ENCODE measurements at places on chromosomes 11 and 22.

GRCh38 chr22:30675436-30675835, 7.8 kb upstream of the DUSP18 start:
- DNase-seq = no peak

- no peak for DNase-seq
Measured at GRCh38 chr11:45252877-45253276, 33.3 kb downstream of the SYT13 start.

- no peak for DNase-seq
Measured at GRCh38 chr22:31244046-31244942, 32.2 kb downstream of the LIMK2 start.

DNA sequence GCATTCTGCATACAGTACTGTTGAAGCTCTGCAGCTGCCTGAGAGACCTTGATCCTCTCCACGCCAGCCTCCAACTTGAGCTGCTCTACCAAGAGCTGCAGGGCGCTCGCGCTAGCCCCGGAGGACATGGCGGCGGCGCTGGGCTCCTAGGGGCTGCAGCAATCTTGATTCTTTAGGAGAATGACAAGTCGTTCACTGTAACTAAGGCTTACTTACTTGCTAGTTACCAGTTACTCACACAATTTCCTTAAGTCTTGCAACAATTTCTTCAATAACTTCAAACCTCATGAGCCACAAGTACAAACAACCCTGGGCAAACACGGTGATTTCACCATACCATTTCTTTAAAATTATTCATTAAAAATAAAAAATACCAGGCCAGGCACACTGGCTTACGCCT, 21.9 kb downstream of the SBF2 start:
- no peak for DNase-seq

DNA sequence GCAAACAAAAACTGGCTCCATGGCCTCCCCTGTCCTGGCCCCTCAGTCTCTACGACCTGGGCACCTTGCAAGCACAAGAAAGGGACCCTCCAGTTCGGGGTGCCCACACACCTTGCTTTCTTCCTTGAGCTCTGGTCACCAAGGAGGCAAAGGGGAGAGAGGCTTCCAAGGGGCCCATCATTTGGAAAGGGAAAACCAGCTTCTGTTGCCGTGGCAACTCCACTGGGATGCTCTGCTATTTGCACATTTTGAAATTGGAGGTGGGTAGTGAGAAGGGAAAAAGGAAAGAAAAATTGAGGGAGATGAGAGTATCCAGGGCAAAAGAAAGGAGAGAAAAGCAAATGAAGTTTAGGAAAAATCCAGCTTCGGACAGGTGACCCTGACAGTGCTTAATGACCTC, 388.4 kb downstream of the SHANK2 start:
- no peak for DNase-seq

- DNase-seq = no peak
Measured at GRCh38 chr22:47789171-47789570, 1026.7 kb downstream of the TBC1D22A start.

DNA sequence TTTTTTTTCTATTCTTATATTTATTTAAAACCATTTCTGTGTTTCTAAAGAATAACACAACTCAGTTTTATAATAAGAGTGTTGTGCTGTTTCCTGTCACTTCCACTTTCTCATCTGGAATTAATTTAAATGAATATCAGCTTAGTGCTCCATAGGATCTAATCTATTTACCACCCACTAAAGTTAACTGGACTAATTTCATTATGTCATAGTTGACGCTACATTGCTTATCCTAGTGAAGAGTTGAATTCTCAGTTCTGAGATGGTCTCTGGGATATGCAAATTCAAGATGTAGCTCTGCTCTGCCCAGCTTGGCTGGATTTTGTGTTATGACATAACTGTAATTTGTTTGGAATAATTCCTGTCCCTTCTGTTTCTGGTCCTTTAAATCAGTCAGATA, 380.1 kb downstream of the METTL15 start:
- DNase-seq = no peak

- no peak for DNase-seq
Measured at GRCh38 chr11:1870721-1871466, 18.0 kb downstream of the LSP1 start.

DNA sequence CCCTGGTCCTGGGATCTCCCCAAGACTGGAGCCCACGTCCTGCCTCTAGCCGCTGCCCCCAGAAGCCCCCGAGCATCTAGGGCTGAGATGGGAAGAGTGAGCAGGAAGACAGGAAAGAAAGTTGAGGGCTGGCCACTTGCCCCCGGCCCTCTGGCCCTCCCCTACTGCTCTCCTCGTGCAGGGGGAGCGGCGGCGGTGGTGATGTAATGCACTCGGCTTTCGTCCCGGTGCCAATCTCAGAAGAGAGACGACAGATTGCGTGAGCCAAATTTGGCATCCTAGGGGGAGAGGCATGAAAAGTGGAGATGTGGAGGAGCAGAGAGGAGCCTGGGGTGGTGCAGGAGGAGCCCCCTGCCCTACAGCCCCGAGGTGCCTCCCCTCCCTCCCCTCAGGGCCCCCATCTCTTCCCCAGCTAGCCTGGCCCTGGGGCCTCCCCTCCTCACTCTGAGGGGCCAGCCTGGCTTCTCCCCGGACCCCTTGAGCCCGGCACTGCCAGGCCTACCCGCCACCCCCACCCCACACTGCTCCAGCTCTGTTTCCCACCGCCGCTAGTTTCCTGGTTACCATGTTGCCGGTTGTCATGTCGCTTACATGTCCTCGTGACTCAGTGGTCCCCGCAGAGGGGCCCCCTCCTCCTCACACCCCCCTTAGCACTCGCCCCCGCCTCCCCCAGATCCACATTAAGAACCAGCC, 2.5 kb downstream of the KCNJ4 start:
- no peak for DNase-seq

DNA sequence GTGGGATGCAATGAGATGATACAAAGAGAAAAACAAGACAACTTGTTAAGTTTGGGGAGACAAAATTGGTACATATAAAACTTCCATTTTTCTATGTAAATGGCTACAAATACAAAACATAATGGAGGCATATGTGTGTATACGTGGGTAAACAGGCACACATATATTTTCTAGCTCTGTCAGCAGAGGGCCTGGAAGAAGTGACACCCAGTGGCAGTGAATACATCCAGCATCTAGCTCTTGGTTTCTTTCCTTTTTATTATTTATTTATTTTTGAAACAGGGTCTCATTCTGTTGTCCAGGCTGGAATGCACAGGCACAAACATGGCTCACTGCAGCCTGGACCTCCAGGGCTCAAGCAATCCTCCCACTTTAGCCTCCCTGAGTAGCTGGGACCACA, 5.0 kb upstream of the RASL10A start:
- no peak for DNase-seq

DNA sequence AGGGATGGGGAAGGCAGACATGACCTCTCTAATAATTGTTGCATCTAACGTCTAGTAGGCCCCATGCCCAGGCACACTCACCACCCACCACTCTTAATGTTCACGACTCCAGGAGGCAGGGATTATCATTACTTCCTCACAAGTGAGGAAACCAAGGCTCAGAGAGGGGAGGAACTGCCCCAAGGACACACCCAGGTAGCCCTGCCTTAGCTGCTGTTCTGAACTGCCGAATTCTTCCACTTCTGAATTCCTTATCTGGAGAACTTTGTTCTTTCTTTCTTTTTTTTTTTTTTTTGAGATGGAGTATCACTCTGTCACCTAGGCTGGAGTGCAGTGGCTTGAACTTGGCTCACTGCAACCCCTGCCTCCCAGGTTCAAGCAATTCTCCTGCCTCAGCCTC, 16.7 kb downstream of the SLCO2B1 start:
- DNase-seq = no peak

GRCh38 chr11:6618117-6619003, 862 bp downstream of the TPP1 start:
- no peak for DNase-seq

DNA sequence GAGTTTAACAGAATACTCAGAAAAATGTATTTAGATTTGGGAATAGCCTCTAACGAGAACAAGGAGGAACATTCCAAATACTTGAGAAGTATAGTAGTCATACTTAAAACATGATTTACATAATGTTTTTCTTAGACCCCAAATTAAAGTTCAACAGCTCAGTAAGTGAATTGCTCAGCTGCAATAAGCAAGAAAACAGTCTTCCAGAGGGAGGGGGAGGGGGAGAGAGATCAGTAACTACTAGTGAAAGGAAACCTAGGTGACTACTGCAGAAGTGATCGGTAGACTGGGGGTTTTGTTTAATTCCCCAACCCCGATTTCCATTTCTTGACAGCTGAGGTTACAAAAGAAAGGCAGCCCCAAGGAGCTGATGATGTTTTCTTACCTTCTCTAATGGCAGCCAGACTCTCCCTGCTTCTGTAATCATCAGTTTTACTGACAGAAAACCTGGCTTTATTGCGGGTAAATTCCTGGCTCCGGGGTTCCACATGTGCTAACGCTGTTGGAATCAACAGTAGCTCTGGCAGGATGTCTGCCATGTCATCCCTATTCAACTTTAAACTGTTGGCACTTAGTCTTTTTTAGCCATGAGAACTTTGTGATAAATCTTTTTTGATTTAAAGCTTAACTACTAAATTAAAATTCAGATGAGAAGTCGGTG, 82.4 kb upstream of the BIRC3 start:
- DNase-seq = no peak

DNA sequence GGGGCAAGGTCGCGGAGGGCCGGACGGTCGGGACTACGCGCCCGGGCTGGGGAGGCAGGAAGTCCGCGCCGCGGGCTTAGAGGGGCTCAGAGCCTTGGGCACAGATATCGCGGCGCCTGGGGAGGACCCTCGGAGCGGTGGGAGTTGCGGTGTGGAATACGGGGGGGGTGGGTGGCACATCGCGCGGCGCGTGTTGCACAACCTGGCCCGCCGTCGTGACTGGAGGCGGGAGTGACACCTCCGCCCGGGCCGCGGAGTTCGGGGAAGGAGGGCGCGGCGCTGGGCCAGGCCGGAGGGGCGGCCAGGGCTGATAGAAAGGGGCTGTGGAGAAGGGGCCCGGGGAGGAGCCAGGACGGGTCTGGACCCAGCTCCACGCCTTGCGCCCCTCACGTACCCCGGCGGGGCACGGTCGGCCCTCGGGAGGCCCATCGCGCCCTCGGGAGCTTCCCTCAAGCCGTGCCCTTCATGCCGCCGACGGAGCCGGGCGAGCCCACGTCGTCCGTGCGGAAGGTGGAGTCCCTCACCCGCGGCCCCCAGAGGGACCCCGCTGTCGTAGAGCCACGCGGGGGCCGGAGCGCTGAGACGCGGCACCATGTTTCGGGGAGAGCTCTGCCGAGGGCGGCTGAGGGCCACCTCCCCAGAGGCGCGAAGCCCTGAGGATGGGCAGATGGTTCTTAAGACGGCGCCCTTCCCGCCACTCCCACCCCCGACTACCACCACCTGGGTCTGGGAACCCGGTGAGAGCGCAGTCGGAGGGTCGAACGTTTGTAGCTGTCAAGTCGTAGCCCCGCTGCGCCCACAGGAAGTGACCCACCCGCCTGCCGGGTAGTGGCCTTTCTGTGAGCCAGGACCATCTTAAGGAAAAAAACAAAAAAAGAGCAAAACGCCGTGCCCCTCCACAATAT, 729 bp downstream of the IL17RA start:
- no peak for DNase-seq

- DNase-seq = no peak
Measured at GRCh38 chr11:13551834-13552233, 56.0 kb upstream of the PTH start.

DNA sequence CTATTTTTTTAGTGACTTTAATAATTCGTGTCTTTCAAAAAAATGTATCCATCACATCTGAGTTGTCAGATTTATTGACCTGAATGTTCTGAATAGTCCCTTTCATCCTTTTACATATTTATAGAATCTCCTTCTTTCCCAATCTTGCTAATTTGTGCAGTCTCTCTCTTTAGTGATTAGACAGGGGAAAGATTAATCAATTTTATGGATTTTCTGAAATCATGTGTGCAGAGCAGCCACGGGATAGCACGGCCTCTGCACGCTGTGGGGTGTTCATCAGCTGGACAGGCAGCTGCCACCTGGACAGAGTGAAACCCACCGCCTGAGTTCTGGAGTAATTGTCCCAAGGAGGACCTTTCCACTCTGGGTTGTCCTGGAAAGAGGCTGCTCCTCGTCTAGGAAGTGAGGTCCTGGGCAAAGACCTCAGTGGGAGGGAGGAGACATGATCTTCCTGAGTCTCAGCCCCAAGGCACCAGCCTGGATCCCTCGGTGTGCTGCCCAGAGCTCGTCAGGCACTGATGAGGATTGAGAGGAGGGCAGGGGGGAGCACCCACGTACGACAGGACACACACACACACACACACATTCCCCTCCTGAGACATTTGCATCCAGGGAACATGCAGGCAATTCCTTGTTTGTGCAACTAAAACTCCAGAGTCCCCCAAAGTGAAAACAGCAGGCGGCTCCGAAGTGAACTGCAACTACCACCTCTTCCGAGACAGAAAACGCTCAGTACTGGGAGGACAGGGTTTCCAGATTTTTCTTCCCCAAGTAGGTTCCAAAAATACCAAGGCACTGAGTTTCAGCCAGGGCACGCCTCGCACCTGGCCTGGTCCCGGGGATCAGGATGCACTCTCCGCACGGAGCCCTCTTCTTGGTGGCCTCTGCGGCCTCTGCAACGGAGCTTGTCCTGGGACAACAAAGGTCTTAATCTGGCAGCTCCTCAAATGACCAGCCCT, 22.5 kb upstream of the KRTAP5-6 start:
- DNase-seq = no peak

GRCh38 chr11:60785806-60786361, 751 bp downstream of the MS4A10 start:
- no peak for DNase-seq

DNA sequence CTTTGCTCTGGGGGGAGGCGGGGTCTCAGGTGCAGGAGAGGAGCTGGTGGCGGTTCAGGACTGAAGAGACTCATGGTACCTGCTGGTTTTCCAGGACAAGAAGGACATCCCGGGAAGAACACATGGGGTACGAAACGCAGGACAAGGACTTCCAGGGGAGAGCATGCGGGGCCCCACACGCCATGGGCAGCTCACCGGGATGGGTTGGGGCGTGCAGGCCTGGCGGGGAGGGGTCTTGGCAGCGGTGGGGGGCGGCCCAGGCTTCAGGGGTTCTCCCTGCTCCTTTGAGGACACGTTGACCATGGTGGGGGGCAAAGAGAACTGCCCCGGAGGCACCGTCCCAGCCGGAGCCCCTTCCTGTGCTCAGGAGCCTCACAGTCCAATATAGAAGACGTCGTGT, 673.2 kb downstream of the BRD1 start:
- no peak for DNase-seq
